ENCODE measurements at places on chromosomes 11 and 22.

- no peak for DNase-seq
Observed at GRCh38 chr22:22670076-22670795, 25.8 kb downstream of the GGTLC2 start.

- DNase-seq, result no peak
Observed at GRCh38 chr11:68193018-68193417, 20.1 kb downstream of the KMT5B start.

DNA sequence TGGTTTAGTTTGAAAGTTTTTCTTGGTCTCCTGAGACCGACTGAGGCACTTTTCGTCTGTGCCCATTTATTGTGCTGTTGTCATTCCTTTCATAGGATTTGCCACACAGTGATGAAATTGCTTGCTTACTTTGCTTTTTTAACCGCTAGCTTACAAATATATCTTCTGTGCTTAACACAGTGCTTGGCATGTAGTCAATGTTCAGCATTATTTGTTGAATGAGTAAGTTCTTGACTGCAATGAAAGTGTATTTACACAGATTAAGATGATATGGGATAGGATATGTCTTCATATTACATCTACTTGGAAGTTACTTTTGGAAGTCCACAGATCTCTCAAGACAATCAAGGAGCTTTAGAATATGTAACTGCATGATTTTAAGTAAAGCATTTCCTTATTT lies 91.2 kb downstream of the GRIA4 start:
- DNase-seq, result no peak

- DNase-seq, result no peak
Observed at GRCh38 chr11:76284161-76284560, 77.9 kb upstream of the WNT11 start.

- DNase-seq, result no peak
Observed at GRCh38 chr11:112651386-112651785, 309.8 kb upstream of the NCAM1 start.

- DNase-seq, result no peak
Observed at GRCh38 chr11:66881451-66881835, 24.6 kb downstream of the LRFN4 start.

DNA sequence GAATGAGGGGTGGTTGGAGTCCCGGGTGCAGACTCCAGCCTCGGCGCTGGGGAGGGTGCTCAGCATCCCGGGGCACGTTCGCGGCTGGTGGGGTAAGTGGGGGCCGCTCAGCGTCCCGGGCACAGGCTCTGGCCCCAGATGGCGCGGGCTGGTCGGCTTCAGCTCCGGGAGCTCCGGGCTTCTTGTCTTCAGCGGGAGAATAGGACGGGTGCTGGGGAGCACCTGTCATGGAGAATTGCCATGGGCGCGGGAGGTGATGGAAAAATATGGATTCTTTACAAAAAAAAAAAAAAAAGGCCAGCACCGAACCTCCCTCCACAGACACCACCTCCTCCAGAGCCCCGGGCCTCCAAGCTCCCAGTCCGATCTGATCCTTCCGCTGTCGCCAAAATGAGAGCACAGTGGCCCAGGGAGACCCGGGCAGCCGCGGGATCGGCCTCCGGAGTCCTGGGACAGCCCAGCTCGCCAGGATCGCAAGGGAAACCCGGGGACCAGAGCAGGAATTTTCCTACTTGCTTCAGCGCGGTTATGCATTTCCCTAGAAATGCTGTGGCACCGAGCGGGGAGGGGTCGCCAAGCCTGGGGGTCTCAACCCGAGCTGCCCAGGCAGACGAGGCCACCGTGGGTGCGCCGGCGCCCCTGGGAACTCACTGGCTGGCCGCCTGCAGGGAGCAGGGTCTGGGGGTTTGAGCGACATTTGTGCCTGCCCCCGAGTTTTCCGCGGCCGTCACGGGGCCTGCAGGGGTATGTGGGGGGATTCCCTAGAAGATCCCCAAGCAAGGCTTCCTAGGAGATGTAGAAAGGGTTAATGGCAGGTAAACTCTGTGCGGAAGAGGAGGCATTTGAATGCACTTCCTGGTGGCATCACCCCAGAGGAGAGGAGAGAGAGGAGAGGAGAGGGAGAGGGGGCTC lies 1336.9 kb downstream of the BRD1 start:
- peak; percentile 49 for DNase-seq

- no peak for DNase-seq
Observed at GRCh38 chr11:130599073-130599654, 150.7 kb downstream of the ADAMTS15 start.

DNA sequence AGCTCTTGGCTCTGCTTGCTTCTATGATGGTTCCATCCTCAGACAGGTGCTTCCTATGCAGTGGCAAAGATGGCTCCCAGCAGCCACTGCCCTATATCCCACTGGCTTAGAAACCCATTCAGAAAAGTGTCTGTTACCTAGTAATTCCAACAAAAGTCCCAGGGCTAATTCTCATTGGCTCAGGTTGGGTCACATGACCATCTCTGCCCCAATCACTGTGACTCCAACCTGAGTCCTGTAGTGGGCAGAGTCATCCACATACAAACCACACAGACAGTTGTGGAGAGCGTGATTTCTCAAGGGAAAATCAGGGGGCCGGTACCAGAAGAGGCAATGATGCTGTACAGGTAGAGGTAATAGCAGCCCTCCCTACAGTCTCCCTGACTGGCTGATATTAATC lies 67.5 kb downstream of the LHFPL7 start:
- DNase-seq, result no peak

GRCh38 chr11:61897387-61898246 lies 6.3 kb upstream of the FADS3 start:
- DNase-seq, result peak; percentile 76

Measured in natural killer cell treated with Interleukin-12 subunit alpha and Interleukin-12 subunit beta and Interleukin-15 and Interleukin-18, amount 100 ng/mL, for 72 hours (primary cell).